RWPE1 (cell line): ENCODE measurements at places on chromosomes 4 and X.

- no peak for DNase-seq
These were observed 34.6 kb downstream of the NBDY start for GRCh38 chrX:56763556-56764152.

GRCh38 chrX:150372280-150372679 lies 9.2 kb downstream of the MAMLD1 start:
- no peak for DNase-seq

DNA sequence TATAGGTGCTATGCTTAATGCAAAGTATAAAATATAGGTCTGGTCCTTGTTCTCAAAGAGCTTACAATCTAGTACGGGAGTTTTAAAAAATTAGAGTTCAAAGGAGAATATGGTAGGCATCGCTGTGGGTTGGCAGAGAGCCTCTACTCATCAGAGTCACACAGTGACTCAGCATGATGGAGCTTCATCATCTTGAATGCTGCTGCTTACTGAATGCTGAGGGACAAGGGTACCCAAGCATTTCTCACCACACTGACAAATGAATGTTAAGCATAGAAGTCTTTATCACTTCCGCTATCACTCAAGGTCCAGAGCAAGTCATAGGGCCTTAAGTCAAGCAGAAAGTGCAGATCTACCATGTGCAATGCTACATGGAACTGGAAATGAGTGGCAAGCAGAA lies 268.6 kb upstream of the IGFBP7 start:
- no peak for DNase-seq

DNA sequence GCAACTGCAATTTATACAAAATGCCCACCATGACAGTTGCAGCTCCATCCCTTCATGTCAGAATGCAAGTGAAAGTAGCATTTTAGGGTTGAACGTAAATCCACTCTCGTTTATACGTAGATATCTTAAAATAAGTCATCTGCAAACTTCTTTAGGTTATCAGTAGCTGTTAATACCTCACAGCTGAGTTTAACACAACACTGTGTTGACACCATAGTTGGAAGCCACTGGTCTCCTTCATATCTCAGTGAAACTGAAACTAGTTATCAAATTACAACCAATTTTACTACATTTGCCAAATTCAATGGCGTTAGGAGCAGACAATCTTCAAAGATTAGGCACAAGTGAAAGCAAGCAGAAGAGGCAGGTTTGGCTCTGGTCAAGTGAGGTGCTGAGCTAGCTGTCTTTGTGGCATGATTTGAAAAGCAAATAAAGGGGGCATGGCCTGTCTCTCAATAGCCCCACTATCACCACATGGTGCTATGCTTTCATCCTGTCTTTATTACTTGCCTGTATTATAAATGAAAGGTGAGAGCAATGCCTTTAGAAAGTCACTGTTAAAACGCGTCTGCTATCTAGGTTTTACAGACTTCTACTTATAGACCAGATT lies 12.3 kb downstream of the PPP3CA start:
- DNase-seq = no peak

- no peak for DNase-seq
These were observed 46.6 kb upstream of the SHISA3 start for GRCh38 chr4:42350611-42351182.

DNA sequence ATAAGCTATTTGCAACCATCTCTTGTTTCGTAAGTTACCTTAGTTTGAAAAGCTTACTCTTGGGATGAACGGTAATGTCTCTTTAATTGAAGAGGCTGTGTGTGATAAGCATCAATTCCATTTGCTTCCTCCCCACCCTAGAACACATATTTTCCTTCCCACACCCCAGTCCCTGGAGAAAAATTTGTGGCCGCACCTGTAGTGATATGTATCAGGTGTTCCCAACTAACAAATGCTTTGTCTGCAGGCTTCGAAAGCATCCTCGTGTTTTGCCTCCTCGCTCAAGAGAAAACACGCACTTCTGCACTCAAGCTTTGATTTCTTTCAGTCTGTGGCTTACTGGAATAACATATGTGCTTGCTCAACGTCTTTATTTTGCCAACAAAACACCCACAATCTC lies 143.8 kb upstream of the OTUD4 start:
- DNase-seq = no peak

- DNase-seq = no peak
These were observed 9.8 kb downstream of the DGKQ start for GRCh38 chr4:963276-964225.

GRCh38 chr4:82901183-82901718 lies 716 bp downstream of the THAP9 start:
- DNase-seq = no peak

DNA sequence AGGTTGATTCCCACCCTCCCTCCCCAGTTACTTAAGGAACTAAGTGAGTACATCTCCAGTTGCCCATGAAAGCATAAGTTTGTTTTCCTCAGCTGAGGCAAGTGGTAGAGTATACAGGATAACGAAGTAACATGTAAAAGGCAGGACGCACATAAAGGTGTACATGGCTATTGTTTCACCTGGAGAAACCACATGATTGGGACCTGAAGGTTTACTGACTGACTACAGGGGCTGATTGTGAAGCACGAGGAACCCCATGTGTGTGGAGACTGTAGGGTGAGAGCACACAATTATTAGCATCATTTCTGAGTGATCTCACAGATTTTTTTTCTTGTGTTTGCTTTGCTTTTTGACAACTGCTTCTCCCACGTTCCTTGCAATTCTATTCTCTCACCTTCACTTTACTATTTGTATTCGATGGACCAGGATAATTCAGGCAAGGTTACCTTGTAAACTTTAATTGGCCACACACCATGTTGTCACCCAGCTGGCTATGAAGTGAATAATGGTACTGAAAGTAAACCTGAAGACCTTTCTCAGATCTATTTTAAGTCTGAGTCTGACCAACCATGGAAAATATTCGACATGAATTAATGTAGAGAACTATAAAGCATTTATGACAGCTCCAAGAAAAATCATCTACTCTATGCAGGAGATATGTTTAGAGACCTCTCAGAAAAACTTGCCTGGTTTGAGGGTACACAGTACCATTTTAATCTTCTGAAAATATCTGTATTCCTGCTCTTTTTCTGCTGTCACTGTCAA lies 102.5 kb upstream of the MYOZ2 start:
- no peak for DNase-seq
